ENCODE measurements at places on chromosomes 6 and 20.

DNA sequence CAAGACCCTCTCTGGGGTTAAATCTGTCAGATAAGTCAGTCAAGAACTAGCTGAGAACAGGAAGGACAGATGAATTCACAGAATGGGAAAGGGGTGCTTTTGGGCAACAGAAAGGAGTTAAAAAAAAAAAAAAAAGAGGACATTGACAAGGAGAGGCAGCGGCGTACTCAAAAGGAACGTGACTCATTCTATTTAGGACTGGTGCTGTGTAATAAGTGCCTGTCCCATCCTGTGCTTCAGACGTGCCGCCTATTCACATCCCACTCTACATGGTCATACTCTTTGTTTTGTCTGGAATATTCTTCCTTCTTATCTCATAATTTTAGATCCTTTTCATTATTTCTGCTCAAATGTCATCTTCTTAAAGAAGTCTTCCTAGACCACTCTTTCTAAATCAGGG, 101.1 kb upstream of the EMILIN3 start:
- H3K36me3 ChIP-seq: peaks cover 29% of the 10 kb centered on the region
- DNase-seq: no peak
- H3K27ac ChIP-seq: no peak overlapping the region
- peaks cover 1% of the 10 kb centered on the region for H3K4me1 ChIP-seq
- no peaks in the 10 kb centered on the region for H3K27me3 ChIP-seq

GRCh38 chr6:81802356-81802755, 49.9 kb upstream of the TENT5A start:
- no peak overlapping the region for H3K4me3 ChIP-seq
- H3K4me1 ChIP-seq: no peaks in the 10 kb centered on the region
- H3K27ac ChIP-seq: no peak overlapping the region
- no peak for DNase-seq
- no peaks in the 10 kb centered on the region for H3K36me3 ChIP-seq

GRCh38 chr20:50682947-50683530, 8.3 kb downstream of the RIPOR3 start:
- H3K27ac ChIP-seq: no peak overlapping the region
- no peak overlapping the region for H3K4me3 ChIP-seq
- DNase-seq: no peak

GRCh38 chr20:52945862-52946522, 26.2 kb upstream of the TSHZ2 start:
- no peak overlapping the region for H3K27ac ChIP-seq
- H3K4me3 ChIP-seq: no peak overlapping the region
- H3K27me3 ChIP-seq: no peaks in the 10 kb centered on the region

DNA sequence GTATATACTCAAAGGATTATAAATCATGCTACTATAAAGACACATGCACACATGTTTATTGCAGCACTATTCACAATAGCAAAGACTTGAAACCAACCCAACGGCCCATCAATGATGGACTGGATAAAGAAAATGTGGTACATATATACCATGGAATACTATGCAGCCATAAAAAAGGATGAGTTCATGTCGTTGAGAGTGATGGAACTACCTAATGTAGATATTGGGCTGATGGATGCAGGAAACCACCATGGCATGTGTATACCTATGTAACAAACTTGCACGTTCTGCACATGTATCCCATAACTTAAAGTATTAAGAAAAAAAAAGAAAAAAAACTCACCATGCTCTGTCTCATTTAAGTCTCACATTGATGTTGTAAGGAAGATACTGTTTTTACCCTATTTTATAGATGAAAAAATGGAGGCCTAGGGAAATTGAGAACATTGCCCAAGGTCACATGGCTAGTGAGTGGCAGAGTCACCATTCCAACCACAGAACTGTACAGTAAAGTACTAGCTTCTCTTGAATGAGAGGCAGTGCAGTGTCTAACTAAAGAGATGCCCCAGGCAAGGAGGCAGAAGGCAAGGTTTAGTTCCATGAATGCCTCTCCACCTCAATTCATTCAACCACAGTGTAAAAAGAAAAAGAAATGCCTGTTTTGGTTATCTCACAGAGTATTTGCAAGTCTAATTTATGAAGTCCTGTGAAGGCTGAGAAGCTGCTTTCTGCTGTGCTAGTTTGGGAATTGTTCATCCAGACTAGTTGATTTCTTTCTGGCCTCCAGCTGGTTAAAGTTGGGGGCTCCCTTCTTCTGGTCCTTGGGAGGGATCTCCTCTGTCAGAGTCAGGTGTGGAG, 68.2 kb downstream of the FIG4 start:
- H3K4me3 ChIP-seq: no peak overlapping the region
- H3K36me3 ChIP-seq: peaks cover 25% of the 10 kb centered on the region
- peaks cover 15% of the 10 kb centered on the region for H3K4me1 ChIP-seq
- H3K27me3 ChIP-seq: no peaks in the 10 kb centered on the region
- no peak overlapping the region for H3K27ac ChIP-seq
- DNase-seq: no peak

GRCh38 chr6:83758533-83758932, 49.6 kb upstream of the SNAP91 start:
- H3K4me1 ChIP-seq: no peaks in the 10 kb centered on the region
- no peak for DNase-seq
- H3K4me3 ChIP-seq: no peak overlapping the region
- H3K27ac ChIP-seq: no peak overlapping the region

DNA sequence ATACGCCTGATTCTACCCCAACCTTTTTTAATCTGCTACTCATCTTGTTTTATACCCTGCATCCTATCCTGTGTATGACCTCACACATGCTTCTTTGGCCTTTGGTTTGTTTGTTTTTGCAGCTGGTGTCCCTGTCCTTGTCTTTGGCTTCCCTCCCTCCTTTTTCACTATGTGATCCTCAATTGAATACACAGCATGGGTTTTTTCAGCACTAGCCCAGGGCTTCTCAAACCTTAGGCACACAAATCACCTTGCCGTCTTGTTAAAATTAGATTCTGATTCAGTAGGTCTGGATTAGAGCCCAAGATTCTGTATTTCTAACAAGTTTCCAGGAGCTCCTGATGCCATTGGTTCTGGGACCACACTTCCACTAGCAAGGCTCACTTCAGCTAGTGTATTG, 321.5 kb upstream of the MAN1A1 start:
- H3K4me1 ChIP-seq: peaks cover 10% of the 10 kb centered on the region
- no peak overlapping the region for H3K27ac ChIP-seq
- no peak overlapping the region for H3K4me3 ChIP-seq
- no peak for DNase-seq

DNA sequence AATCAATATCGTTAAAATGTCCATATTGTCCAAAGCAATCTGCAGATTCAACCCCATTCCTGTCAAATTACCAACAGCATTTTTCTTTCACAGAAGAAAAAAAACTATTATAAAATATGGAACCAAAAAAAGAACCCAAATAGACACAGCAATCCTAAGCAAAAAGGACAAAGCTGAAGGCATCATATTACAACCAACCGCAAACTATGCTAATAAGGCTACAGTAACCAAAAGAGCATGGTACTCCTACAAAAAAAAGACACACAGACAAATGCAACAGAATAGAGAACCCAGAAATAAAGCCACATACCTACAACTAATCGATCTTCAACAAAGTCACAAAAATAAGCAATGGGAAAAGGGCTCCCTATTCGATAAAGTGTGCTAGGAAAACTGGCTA, 49.2 kb downstream of the RNGTT start:
- peaks cover 52% of the 10 kb centered on the region for H3K36me3 ChIP-seq
- H3K4me1 ChIP-seq: peaks cover 16% of the 10 kb centered on the region
- no peaks in the 10 kb centered on the region for H3K27me3 ChIP-seq
- H3K4me3 ChIP-seq: no peak overlapping the region

DNA sequence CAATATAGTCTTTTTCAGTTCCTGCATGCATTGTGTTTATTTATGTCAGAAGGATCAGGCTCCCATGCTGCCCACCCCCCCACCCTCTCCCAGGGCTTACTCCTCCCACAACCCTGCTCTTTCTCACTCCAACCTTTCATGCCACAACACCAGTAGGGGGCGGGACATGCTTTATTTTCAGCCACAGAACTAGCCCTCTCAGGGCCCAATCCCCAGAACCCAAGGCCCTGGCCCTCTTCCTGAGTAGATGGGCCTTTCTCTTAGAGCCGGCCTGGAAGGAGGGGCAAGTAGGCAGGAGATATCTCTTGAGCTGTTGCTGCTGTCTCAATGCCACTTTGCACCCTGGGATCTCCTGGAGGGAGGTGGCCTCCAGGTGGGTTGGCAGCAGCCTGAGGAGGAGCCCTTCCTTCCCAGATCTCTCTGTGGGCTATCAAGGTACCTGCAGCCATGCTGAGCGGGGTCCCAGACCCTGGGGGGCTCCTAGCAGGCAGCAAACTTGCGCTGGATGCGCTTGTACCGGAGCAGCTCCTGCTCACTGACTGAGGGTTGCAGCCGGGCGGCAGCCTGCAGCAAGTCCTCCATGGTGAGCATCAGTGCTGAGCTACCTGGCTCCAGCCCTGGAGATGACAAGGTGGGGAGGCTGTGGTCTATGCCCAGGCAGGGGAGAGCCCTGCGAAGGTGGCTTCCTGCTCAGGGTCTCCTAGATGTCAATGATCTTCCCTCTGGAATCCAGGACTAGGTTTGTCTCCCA, 3.5 kb downstream of the GNMT start:
- no peak for DNase-seq
- no peak overlapping the region for H3K4me3 ChIP-seq
- H3K27me3 ChIP-seq: peaks cover 9% of the 10 kb centered on the region
- no peak overlapping the region for H3K27ac ChIP-seq
- peaks cover 30% of the 10 kb centered on the region for H3K36me3 ChIP-seq

DNA sequence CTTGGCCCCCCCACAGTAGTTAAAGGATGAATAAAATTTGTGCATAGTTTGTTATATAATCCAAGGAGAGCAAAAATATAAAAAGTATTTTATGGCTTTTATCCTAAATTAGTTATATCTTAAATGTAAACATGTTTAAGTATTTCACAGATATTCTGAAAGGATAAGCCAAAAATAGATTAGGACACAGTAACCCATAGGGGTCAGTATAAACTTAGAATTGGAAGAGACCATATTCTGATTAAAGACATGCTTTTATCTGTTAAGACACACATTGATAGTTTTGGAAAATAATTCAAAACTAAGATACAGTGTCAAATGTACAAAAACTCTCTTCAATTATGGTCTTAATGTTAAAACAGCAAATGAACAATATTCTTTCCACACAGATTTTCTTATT, 4.5 kb upstream of the SERINC1 start:
- H3K36me3 ChIP-seq: no peaks in the 10 kb centered on the region
- H3K4me3 ChIP-seq: no peak overlapping the region
- DNase-seq: no peak
- H3K27me3 ChIP-seq: no peaks in the 10 kb centered on the region
- H3K27ac ChIP-seq: no peak overlapping the region

DNA sequence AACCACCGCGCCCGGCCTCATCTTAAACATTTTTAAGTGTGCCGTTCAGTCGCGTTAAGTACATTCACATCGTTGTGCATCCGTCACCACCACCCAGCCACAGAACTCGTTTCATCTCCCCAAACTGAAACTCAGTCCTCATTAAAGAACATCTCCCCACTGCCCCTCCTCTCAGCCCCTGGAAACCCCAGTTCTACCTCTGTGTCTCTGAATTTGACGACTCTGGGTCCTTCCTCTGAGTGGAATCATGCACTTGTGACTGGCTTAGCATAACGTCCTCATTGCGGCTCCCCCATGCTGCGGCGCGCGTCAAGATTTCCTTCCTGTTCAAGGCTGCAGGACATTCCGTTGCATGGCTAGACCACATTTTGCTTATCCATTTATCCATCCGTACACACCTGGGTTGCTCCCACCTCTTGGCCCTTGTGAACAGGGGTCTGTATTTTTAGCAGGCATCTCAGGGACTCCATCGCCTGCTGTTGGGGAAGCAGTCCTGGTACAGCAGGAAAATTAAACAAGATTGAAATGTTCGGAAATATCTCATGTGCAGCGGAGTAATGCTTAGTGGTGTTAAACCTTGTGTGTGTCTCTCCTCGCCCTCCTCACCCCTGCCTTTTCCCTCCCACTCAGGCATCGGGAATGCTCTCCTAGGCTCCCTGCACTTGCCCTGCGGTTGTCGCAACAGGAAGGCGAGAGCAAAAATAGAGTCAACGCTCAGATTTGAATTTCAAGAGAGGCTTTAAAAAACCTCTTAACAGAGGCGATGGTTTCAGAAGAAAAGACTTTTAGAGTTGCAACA, 127.9 kb downstream of the PXDC1 start:
- H3K36me3 ChIP-seq: no peaks in the 10 kb centered on the region
- no peak overlapping the region for H3K27ac ChIP-seq
- no peak overlapping the region for H3K4me3 ChIP-seq
- DNase-seq: no peak

DNA sequence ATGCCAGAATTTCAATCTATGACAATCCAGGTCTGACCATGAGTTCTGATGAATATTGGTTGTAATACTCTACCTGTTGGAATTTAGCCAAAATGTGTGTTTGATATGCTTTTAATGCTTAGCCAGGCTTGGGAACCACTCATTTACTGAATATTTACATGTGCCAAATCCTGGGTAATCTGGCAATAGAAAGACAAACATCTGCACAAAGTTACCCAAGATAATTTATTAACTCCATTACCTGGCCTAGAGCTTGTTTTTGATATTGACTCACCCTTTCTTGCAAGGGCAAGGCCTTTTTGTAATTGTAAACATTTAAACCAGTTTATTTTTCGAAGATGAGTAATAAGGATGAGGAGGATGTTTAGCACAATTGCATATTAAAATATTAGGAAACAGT, 13.5 kb upstream of the CD2AP start:
- H3K4me3 ChIP-seq: no peak overlapping the region
- no peaks in the 10 kb centered on the region for H3K4me1 ChIP-seq
- H3K27me3 ChIP-seq: peaks cover 25% of the 10 kb centered on the region
- H3K36me3 ChIP-seq: no peaks in the 10 kb centered on the region

- H3K4me3 ChIP-seq: peak overlapping the region; percentile 81
- H3K27me3 ChIP-seq: no peaks in the 10 kb centered on the region
- peak overlapping the region; percentile 79 for H3K27ac ChIP-seq
- DNase-seq: no peak
- H3K36me3 ChIP-seq: peaks cover 20% of the 10 kb centered on the region
Observed at GRCh38 chr20:59007665-59008511, 834 bp upstream of the CTSZ start.

- H3K4me1 ChIP-seq: peaks cover 2% of the 10 kb centered on the region
- H3K27ac ChIP-seq: no peak overlapping the region
- H3K4me3 ChIP-seq: no peak overlapping the region
Observed at GRCh38 chr20:59985864-59986263, 27.6 kb downstream of the CDH26 start.
